ENCODE measurements at places on chromosomes 16 and 17.

DNA sequence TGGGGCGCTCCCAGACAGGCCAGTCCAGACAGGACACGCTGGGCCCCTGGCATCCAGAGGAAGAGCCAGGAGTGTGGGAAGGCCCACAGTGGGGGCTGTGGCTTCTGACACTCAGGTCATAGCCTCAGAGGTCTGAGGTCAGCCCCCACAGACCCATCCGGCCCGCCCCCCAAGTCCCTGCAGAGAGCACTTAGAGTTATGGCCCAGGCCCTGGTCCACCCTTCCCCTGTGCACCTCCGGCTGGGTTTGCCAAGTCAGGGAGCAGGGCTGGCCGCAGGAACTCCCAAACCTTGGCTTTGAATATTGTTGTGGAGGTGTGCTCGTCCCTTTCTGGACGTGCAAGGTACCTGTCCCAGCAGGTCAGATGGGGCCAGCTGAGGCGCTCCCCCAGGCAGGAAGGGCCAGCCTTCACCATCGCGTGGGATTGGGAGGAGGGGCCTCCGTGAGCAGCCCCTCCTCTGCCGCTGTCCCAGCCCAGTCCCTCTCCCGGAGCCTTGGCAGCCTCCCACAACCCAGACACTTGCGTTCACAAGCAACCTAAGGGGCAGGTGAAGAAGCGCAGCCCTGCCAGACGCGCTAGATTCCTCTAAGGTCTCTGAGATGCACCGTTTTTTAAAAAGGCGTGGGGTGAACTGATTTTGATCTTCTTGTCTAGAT lies 74.6 kb downstream of the SOCS1 start:
- DNase-seq, result no peak

GRCh38 chr17:57756951-57757350 lies 11.9 kb upstream of the CCDC182 start:
- no peak for DNase-seq

GRCh38 chr16:83472776-83473501 lies 334.8 kb upstream of the HSBP1 start:
- DNase-seq, result no peak

- no peak for DNase-seq
Observed at GRCh38 chr16:4979736-4980660, 21.9 kb downstream of the SEC14L5 start.

- no peak for DNase-seq
Observed at GRCh38 chr17:4573669-4574068, 10.7 kb upstream of the SMTNL2 start.

DNA sequence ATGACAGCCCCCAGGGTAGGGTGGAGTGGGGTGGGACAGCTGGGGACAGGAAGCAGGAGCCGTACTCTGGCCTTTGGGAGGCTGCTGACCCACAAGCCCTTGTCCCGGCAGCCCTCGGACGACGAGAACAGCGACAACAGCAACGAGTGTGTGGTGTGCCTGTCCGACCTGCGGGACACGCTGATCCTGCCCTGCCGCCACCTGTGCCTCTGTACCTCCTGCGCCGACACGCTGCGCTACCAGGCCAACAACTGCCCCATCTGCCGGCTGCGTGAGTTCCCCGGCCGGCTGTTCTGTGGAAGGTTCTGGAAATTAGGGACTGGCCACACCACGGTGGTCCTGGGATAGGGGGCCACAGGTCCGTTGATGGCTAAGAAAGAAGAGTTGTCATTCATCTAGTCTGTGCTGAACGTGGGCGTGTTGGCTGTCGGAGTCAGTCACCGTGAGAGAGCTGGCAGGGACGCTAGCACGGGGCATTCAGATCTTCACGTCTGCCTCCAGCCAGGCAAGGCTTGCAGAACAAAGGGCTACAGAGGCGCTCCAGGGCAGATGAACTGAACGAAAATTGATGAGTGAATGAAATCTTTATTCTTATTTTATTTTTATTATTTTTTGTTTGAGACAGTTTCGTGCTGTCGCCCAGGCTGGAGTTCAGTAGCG lies 19.8 kb upstream of the NUDT16L1 start:
- DNase-seq, result no peak

DNA sequence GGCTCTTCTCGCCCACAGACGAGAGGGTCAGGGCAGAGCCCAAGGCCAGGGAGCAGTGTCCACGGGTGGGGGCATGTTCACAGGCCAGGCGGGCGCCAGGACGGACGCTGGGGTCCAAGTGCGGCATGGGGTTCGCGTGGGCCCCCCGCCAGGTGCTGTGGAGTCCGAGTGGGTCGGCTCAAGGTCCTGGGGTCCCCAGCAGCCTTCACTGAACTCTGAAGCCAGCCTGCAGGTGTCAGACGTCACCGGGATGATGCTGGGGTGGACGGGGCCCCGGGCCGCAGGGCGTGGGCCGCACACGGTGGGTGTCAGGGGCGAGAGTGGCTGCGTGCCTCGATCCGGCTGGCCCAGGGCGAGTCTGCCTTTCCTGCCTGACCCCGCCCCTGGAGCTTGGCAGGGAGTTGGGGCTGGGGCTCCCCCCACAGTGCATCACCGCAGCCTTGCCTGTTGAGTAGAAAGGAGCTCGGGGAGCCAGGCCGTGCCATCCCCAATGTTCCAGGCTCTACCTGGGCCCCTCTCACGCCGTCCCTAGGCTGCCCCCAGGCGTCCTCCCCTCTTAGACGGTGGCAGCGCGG lies 19.0 kb downstream of the CACNA1H start:
- no peak for DNase-seq

DNA sequence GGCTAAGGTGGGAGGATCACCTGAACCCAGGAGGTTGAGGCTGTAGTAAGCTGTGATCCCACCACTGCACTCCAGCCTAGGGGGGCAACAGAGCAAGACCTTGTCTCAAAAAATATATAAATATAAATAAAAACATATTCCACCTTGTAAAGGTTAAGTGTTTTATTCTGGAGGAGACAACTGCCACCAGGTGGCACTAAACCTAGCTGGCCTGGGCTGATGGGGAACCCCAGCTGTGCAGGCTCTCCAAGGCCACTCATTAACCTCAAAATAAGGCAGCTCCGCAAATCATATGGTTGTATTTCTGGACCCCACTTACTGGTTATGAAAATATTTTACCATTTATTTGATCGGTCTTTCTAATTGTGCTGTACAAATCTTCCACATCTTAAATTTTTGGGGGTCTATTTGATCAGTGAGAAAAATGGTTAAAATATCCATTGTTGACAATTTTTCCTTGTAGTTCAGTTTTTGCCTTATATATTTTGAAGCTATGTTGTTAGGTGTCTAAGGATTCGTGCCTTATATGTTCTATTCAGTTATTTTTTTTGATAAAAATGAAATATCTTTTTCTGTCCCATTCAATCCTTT lies 8.5 kb upstream of the ICAM2 start:
- DNase-seq, result peak; percentile 61

DNA sequence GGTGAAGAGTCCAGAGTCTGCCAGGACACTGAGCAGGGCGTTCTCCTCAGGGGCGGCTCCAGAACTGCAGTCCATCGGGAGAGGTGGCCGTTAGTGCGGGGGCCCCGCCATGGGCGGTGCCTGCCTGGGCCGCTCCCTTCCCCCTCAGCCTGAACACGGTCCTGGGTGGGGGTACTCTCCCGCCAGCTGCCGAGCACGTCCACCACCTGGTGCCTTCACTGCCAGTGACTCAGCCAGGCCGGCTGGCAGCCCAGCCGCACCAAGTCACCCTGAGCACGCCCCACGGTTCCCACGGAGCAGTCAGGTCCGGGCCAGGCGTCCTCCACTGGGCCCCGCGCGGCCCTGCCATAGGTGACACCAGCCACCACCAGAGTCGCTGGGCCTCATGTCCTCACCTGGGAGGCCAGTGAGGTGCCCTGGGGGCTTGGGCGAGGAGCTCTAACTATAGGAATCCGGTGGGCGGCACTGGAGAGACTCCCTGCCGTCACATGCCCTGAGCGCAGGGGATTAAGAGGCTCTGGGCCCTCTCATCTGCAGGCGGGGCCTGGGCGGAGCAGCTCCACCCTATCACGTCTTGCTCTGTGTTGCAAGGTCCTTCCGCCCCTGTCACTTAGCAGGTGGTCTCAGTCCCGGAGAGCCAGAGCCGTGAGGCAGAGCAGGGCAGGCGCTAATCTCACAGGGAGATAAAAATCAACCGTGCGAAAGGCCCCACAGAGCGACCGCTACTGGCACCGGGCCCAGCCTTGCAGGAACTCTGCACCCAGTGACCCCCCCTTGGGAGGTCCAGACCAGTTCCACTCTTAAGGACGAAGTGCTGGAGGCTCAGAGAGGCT lies 14.3 kb downstream of the PIEZO1 start:
- no peak for DNase-seq

DNA sequence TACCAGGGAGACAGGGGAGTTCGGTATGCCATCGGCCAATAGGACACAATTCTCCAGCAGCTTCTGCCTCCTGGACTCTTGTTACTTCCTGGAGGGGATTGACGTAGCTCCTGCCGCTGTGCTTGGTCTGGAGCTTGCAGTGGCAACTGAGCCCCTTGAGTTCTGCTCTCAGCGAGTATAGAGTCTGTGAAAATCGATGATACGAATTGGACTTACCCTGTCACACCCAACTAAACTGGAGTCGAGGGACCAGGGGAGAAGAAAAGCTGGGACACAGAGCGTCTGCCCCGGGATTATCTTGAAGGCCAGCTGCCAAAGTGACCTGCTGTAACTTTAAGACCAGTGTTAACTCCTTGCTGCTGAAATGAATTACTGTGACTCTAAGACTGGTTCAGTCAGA lies 22.2 kb downstream of the SEC14L1 start:
- DNase-seq, result no peak

DNA sequence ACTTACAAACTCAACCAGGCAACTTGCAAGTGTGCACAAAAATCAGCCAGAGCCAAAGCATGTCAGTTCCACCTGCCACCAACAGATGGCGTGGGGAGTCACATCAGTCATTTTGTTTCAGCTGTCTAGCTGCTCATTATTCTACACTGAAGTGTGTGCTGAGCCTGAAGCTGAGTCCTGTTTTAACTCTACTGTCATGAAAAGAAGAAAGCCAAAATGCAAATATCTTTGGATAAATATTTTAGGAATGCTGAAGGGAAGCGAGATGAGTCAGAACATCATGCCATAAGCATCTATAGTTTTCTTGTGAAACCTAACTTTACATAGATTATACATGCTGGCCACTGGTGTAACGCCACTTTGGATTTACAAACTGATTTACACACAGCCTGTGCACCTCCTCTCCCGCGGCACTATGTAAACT lies 172.6 kb downstream of the CDK5R1 start:
- peak; percentile 76 for DNase-seq

- no peak for DNase-seq
Observed at GRCh38 chr17:19461116-19461515, 50.1 kb downstream of the RNF112 start.

- DNase-seq, result no peak
Observed at GRCh38 chr16:86073763-86074493, 175.0 kb downstream of the IRF8 start.

GRCh38 chr17:79997011-79997660 lies 38.5 kb downstream of the TBC1D16 start:
- DNase-seq, result no peak

DNA sequence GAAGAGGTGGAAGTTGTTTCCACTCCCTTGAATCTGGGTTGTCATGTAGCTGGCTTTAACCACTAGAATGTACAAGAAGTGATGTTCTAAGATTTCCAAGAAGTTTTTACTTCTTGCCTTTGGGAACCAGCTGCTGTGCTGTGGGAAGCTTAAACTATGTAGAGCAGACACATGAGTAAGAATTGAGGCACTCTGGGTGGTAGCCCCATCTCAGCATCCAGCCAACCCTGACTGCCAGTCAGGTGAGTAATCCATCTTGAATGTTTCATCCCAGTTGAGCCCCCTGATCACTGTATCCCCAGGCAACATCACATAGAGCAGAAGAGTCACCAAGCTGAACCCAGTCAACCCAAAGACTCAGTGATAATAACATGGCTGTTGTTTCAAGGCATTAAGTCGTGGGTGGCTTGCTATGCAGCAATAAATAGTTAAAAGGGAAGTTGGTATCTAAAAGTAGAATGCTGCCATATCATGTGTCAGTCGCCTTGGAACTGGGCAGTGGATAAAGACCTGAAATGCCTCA lies 62.8 kb upstream of the GPR139 start:
- no peak for DNase-seq

DNA sequence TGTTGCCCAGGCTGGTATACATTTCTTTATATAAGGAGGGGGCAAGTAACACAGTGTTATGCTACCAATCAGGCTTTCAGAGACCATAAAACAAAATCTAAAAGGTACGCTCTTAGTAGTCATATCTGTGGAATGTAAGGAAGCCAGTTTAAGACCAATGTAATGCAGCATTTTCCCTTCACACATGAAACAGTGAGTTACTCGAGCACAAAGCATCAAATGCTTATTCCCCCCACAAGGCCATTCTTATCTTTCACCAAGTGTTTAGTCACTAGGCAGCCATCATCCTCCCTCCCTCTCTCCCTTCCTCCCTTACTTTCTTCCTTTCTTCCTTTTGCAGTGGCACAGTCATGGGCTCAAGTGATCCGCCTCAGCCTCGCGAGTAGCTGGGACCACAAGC lies 12.8 kb downstream of the HMOX2 start:
- no peak for DNase-seq

- no peak for DNase-seq
Observed at GRCh38 chr16:22099256-22099975, 7.1 kb downstream of the VWA3A start.

- DNase-seq, result no peak
Observed at GRCh38 chr17:28907709-28908475, 5.0 kb upstream of the DHRS13 start.

GRCh38 chr16:4415538-4416199 lies 727 bp downstream of the CORO7 start:
- DNase-seq, result peak; percentile 26

DNA sequence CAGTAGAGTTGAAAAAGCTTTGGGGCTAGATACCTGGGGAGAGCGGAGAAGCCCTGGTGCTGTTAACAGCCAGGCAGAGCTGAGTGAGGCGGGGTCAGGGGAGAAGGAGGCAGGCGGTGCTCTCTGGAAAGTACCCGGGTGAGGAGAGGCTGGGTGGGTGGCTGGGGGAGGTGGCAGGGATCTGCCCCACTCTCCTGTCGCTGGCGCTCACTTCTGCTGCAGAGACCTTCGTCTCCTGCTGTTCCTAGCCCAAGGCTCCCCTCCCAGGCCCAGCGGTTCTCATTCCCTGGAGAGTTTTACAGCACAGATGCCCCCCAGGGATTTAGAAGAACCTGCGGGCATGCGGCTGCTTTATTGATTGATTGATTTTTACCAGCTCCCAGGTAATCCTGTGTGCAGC lies 302.8 kb downstream of the IRF8 start:
- no peak for DNase-seq
